ENCODE measurements at places on chromosomes 2 and 18.

DNA sequence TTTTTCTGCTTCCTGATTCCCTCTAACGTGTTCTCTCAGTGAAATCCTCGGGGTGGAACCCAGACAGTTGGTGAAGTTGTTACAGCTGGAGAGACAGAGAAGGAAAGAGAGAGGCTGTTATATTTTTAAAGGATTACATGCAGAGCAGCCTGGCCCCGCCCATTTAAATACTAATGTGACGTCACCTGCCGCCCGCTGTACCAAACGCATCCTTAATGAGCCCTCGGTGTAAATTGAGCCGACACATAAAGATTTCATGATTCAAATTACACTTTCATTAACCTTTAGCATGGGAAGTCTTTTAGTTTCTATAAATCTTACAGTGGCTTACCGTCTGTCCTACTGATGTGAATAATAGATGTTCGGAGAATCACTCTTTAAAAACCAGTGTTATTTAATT is 164.0 kb upstream of the SIX3 start:
- DNase-seq: no peak

DNA sequence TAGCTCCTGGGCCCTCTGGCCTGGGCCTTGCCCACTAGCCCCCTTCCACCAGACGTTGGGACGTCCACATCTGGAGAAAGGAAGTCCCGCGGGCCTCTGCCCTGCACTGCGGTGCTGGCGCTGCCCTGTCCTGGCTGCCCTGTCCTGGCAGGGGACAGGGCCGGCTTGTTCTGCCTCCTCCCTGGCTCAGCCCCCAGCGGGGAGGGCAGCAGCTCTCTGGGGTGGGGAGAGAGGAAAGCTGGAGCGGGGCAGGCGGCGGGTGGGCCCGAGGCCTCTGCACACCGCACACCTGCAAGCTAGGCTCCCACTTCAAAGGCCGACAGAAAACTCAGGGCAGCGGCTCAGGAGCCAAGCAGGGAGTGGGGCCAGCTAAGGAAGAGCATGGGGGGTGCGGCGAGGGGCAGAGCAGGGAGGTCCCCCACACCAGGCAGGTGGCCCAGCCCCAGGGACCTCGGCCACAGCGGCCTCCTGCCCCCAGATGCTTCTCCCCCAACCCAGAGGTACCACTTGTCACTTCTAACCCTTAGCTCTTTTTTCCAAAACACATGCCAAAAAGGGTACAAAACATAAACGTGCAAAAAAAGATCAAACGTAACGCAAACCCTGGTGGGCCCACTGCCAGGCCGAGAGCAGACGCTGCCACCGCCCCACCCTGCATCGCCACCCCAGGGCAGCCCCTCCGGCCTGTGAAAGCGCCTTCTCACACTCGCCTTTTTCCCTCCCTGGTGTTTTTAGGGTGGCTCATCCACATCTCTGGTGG is 13.5 kb downstream of the SNED1 start:
- no peak for DNase-seq

DNA sequence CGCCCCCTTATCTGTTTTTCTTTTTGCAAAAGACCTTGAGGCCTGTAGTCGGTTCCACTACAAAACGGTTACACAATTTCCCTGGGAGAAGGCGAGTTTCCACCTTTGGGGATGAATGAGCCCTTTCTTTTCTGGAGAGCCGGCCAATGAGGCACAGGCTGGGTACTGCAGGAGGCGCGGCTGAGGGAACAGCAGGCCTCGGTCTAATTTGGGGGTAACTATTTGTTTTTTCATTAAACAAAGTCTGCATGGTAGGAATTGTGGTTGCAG is 129.2 kb downstream of the MYCN start:
- no peak for DNase-seq

DNA sequence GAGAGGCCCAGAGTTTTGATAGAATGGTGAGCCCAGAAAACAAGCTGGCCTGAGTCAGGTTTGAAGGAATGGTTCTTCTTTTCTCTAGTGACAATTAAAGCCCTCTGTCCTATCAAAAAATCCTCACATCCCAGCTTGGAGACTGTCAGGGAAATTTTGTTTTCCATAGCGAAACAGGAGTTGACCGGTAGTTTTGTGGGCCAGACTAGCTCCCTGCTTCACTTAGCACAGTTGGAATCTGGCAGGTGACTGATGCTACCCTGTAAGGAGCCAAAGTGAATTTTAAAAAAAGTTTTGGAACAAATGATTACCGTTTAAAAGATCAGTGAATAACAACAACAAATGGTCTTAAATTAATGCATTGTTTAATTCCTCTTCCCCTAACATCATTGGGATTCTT is 6.7 kb downstream of the NAB1 start:
- no peak for DNase-seq

DNA sequence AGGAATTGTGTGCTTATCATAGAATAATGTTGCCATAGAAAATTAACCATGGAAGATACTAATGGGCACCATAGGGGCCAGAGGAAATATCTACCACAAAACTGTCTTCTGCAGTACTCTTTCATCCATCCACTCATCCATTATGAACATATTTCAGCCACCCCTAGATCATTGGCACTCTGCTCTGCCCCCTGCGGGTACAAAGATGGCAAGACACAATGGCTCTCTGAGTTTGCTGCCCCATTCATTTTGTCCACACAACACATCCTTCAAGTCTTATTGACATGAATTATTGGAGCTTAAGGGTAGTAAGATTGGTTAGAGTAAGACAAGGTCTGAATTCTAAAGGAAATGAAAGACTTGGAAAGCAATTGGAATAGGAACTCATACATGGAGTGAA is 1224.7 kb upstream of the CELF4 start:
- no peak for DNase-seq

GRCh38 chr2:110211938-110212858 is at the start of gene MTLN:
MTLN (minus strand) TSS chr2:110212547; CDS start chr2:110212525, 22 bp downstream.
- no peak for DNase-seq

- no peak for DNase-seq
Observed at GRCh38 chr2:198702796-198703195, 754.9 kb downstream of the SATB2 start.

GRCh38 chr2:128754246-128754724 is 435.6 kb upstream of the HS6ST1 start:
- DNase-seq: no peak

- DNase-seq: no peak
Observed at GRCh38 chr2:242017086-242017485, 147.6 kb downstream of the RTP5 start.

DNA sequence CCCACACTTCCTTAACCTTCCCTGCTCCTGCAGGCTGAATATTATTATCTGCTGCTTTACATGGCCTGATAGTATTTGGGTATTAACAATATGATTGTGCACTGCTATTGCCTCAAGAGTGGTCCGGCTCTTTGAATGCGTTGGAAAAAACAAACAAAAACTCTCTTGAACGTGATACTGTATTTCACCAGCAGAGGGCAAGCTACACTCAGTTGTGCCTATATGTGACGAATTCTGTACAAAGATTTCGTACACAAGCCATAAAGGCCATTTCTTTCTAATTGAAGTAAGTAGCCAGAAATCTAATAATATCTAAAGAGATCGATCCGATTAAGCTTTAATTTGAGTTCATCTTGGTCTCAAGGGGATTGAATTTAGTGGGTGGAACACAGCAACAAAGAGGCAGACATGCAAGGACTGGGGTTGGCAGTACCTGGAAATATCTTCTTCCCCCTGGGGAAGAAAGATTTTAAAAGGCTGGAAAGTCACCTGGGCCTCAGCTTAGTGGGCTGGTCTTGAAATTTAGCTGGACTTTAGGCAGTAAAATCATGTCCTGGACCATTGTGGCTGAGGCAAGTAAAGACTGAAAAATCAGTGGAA is 49.3 kb upstream of the RAB6D start:
- peak; percentile 24 for DNase-seq

DNA sequence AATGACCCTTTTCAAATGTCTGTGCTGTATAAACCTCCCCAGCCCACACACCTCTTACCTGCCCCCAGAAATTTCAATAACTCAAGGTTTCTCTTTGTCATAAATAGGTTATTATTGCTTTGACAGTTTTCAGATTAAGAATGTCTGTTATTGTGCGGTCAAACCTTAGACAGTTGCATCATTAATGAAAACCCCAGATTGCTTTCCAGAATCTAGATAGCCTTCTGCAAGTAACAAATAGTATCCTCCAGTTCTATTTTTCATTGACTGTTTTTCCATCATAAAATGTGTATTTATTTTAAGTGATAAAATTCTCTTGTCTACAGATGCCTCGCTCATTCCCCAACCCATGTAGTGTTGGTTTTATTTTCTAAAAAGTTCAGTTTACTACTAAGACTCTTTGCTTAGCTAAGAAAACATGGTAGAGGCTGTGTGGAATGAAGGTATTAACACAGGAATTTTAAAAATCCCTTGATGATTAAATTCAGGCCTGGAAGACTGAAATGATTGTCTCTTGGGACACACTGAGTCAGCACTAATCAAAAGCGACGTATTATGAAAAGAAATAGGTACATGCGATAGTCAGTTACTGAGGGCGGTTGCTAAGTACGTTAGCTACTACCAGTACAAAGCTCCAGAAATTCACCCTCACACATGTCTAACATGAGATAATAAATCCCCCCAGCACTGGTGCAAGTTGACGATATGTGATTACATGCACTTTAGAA is 38.4 kb upstream of the ITGAV start:
- no peak for DNase-seq

GRCh38 chr18:58633874-58634273 is 5.0 kb upstream of the ALPK2 start:
- no peak for DNase-seq

DNA sequence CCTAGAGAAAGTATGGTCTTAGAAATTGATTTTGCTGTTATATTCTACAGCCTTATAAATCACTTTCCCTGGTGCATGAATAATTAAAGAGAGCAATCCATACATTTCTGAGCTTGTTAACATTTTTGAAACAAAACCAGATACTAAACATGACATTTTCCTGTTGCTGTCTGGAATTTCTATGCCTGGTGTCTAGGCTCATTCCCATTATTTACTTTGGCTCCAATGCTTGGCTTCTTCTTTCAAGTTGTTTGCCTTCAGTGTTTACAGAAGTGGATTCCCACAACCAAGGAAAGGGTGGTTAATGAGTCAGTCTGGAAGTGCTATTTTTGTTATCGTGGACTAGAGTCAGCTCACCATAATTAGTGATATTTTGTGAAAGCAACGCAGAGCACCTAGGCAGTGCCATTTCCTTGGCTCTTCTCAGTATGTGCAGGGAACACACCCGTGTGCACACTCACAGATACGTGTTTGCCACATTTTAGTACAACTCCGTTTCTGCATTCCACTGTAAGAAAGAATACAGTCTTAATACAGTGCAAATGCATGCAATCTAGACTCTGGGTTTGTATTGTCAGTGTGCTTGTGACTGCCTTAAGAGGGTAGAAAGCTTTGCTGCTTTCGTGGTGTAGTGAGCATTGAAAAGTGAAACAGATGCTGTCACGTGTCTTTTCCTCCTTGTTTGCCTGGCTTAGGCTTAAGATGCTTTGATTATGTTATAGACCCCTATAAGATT is 185.0 kb upstream of the RASGRP3 start:
- DNase-seq: peak; percentile 96

DNA sequence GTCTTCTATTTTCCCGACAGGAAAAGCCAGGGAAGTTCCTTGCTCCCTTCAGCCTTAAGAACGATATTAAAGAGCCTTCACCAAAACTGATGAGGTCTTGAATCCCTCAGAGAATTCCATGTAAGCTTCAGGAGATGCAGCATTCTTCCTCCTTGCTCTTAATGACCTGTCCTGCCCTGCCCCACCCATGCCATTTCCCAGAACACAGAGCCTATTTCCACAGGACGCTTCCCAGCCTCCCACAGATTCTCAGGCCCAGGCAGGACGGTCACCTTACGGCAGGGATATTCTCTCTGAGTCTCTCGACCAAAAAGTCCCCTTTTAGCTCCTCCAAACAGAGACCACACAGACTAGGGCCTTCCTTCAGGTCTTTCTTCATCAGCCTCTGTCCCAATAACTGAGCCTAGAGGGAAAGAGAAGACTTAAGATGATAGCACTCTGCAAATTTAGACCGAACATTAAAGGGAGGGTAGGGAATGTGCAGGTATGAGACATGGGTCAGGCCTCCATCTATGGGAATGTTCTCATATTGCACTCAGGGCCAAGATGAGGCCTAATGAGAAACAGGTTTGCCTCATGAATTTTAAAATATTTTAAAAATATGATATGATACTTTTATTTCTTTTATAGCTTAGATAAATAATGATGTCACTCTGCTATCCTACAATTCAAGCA is 62.1 kb downstream of the COBLL1 start:
- DNase-seq: no peak

DNA sequence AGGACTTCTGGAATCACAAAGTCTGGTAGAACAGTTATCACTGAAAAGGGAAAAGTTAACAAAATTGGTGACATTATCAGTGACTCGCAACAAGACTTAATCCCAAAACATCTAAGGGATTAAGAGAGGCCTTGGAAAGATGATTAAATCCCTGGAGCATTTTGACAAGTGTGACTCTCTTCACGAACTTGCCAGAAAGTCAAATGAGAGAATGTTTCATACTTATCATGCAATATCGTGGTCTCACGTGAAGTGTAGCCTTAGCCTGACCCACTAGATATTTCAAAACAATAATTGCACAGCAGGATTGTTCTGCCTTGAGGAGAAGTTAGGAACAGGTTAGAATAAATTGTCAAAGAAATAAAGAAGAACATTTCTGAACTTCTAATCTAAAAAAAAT is 104.5 kb downstream of the COL6A3 start:
- DNase-seq: no peak

DNA sequence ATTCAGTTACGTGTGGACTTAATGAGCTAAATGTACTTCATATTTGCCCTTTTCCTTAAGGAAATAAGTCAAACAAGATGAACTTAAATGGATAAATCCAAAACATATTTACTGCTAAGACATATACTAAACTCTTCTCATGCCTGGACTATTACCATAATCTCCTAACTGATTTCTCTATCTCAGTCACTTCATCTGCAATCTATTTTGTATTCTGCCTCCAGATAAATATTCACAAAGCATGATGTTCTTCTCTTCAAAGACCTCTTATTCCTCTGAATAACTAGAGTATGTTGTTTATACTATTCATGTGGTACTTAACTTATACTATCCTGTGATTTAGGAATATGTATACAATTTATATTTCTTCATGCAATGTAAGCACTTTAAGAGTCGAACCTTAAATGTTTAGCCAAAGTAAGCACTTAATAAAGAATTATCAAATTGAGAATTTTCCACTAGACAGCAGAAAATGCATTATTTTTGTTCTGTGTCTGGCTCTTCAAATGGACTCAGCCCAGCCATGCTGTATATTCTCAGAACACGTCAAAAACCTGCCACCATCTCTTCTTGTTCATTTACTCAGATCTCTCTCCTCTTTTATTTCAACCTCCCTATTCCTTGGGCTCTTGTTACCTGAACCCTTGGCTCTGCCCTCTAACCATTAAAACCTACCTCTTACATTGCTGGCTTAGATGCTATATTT is 79.9 kb upstream of the ARHGAP28 start:
- DNase-seq: no peak
